PC-3 (cell line): ENCODE measurements at places on chromosomes 7 and 10.

- H3K4me3 ChIP-seq, result no peak overlapping the region
- H3K27me3 ChIP-seq, result peaks cover 16% of the 10 kb centered on the region
- no peak overlapping the region for H3K27ac ChIP-seq
- no peak for DNase-seq
These were observed 3.2 kb downstream of the CYP26A1 start for GRCh38 chr10:93076871-93077270.

DNA sequence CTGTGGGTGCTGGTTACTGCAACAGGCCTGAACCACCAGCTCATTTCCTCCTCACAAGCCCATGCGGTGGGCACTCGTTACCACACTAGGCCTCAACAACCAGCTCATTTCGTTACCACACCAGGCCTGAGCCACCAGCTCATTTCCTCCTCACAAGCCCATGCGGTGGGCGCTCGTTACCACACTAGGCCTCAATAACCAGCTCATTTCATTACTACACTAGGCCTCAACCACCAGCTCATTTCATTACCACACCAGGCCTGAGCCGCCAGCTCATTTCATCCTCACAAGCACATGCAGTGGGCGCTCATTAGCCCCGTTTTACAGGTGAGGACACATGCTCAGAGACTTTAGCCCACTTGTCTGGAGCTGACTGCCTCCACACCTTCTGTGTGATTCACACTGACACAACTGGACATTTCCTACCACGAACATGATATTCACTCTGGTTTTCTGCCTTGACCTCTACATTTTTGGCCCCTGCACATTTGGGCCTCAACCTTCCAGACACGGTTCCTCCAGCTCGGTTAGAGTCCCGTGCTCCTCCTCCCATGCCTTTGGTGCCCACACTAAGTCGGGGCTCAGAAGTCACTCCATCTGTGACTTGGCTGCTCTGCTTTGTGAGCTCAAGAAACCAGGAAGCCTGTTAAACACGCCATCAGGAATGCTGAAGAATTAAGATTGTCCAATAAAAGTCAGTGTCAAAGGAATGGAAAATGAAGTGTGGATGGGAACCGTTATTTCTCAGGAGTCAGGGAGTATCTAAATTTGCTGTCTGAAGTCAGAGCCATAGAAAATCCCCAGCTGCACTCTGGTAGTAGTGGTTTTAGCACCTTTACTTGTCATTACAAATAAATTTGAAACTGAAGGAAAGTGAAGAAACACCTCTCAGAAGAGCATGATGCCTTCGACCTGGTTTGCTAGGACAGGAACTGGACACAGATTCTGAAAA is 55.8 kb upstream of the LANCL2 start:
- DNase-seq, result no peak
- no peaks in the 10 kb centered on the region for H3K36me3 ChIP-seq
- H3K4me1 ChIP-seq, result peaks cover 3% of the 10 kb centered on the region; the same call in 1 of the 2 replicates
- no peak overlapping the region for H3K4me3 ChIP-seq
- no peak overlapping the region for H3K27ac ChIP-seq
- H3K27me3 ChIP-seq, result no peaks in the 10 kb centered on the region

- no peaks in the 10 kb centered on the region for H3K27me3 ChIP-seq
- 0 out of 2 replicates have a peak overlapping the region, but pooled peaks have one; percentile 38 for H3K27ac ChIP-seq
- peaks cover 8% of the 10 kb centered on the region; the same call in 1 of the 2 replicates for H3K4me1 ChIP-seq
- H3K4me3 ChIP-seq, result peak overlapping the region; percentile 90
- no peaks in the 10 kb centered on the region for H3K36me3 ChIP-seq
These were observed 977 bp downstream of the TMEM248 start for GRCh38 chr7:66921918-66922486.

DNA sequence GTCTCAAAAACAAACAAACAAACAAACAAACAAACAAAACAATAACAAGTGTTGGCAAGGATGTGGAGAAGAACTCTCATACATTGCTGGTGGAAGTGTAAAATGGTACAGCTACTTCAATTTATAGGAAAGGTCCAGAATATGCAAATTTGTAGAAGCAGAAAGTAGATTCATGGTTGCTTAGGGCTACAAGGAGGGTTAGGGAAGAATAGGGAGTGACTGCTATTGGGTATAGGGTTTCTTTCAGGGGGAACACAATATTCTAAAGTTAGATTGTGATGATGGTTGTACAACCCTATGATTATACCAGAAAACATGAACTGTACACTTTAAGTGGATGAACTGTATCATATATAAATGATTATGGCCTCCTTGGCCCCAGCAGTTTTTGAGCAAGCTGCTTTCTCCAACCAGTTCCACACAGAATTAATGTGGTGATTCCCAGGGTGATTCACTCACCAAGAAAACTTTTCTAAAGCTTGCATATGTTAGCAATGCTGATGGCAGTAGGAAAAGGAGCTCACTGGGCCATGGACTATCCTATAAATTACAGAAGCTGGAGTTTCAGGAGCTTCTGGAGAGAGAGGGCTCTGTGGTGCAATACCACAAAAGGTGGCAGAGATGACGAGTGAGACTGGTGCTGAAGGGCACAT is 52.8 kb upstream of the KCNIP2 start:
- H3K27me3 ChIP-seq, result no peaks in the 10 kb centered on the region
- H3K27ac ChIP-seq, result no peak overlapping the region
- H3K4me1 ChIP-seq, result peaks cover 10% of the 10 kb centered on the region
- no peak overlapping the region for H3K4me3 ChIP-seq
- no peak for DNase-seq

GRCh38 chr10:86107131-86107530 is 259.5 kb downstream of the GRID1 start:
- no peaks in the 10 kb centered on the region for H3K27me3 ChIP-seq
- H3K27ac ChIP-seq, result no peak overlapping the region
- no peaks in the 10 kb centered on the region for H3K36me3 ChIP-seq
- DNase-seq, result no peak
- H3K4me3 ChIP-seq, result no peak overlapping the region
- no peaks in the 10 kb centered on the region for H3K4me1 ChIP-seq

DNA sequence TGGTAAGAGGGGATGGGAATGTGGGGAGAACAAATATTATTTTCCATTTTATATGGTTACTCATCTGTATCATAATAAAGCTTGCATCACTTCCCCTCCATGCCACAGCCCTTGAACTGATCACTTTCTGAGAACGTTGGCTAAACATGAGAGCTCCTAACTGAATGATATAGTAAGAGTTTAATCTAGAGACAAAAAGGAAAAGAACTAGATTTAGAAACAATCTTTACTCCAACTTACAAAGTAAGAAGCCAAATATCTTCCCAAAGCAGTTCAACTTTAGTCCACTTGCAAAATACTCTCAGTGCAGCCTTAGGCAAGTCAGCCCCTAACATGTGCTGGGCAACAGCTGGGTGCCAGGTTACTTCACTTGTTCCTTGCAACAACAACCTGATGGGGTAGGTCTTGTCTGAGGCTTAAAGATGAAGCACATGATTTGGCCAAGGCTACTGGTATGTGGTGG is 20.3 kb downstream of the SMURF1 start:
- DNase-seq, result peak; percentile 81
- peak overlapping the region; percentile 25; the same call in 1 of the 2 replicates for H3K4me3 ChIP-seq
- H3K4me1 ChIP-seq, result peaks cover 46% of the 10 kb centered on the region
- no peaks in the 10 kb centered on the region for H3K27me3 ChIP-seq
- peaks cover 22% of the 10 kb centered on the region for H3K36me3 ChIP-seq
- peak overlapping the region; percentile 93 for H3K27ac ChIP-seq

- H3K27me3 ChIP-seq, result no peaks in the 10 kb centered on the region
- no peak overlapping the region for H3K4me3 ChIP-seq
- no peak overlapping the region for H3K27ac ChIP-seq
- H3K36me3 ChIP-seq, result no peaks in the 10 kb centered on the region
These were observed 12.5 kb downstream of the CALML5 start for GRCh38 chr10:5486853-5487235.

- no peaks in the 10 kb centered on the region for H3K36me3 ChIP-seq
- DNase-seq, result peak; percentile 62
- H3K27ac ChIP-seq, result peak overlapping the region; percentile 97
These were observed 107.4 kb downstream of the SH3PXD2A start for GRCh38 chr10:103748020-103748419.

DNA sequence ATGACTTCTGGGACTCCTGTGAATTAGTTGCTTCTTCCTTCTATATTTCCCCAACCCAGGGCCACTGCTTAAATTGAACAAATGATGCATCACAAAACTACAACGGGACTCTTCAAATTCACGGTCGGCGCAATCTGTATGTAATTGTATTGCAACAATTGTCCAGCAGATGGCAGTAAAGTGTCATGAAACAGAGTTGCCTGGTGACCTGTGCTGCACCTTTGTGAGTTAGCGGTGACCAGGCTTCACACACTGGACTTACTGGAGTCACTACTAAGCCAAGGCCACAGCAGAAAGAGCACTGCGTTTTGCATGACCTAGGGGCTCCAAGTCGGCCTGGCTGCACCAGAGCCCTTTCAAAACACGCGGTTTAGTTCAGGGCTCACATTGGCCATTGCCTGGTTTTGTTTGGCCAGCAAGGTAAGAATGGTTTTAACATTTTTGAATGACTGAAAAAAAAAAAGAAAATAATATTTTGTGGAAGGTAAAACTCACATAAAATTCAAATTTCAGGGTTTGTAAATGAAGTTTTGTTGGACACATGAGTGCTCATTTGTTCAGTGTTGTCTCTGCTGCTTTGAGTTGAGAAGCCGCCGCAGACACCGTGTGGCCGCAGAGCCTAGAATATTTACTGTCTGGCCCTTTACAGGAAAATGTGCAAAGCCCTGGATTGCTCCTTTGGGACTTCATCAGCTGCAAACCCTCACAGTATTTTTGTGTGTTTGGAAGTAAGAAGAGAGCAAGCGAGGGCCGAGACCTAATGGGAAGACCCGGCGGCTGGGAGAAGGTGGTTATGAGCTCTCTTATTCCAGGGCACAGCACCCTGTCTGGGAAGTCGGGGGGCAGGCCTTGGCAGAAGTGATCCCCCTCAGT is 23.2 kb upstream of the ZNF32 start:
- no peaks in the 10 kb centered on the region for H3K4me1 ChIP-seq
- H3K36me3 ChIP-seq, result no peaks in the 10 kb centered on the region
- peak; percentile 88 for DNase-seq
- no peak overlapping the region for H3K27ac ChIP-seq
- peaks cover 26% of the 10 kb centered on the region for H3K27me3 ChIP-seq

DNA sequence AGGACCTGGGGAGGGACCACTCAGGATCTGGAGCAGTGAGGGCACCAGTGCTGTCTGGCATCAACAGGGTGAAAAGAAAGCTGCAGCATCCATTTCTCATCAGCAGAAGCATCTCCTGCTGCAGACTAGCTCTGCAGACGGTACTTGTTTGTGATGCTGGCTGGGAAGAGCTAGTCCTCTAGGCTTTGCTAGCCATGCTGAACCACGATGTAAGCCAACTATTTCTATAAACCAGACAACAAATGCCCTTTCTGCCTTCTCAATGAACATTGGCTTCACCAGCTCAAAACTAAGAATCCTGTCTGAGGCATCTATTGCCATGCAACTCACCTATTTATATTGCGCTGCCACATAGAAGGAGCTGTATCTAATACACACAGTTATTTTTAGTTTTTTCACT is 65.6 kb downstream of the CTTNBP2 start:
- H3K27ac ChIP-seq, result no peak overlapping the region
- no peaks in the 10 kb centered on the region for H3K36me3 ChIP-seq
- H3K4me3 ChIP-seq, result no peak overlapping the region
- H3K27me3 ChIP-seq, result no peaks in the 10 kb centered on the region
- no peaks in the 10 kb centered on the region for H3K4me1 ChIP-seq
